ENCODE measurements at places on chromosomes 2 and 18.

GRCh38 chr2:38533180-38533579 is 69.5 kb downstream of the HNRNPLL start:
- DNase-seq = no peak

GRCh38 chr2:132560562-132560961 is 109.4 kb downstream of the LYPD1 start:
- no peak for DNase-seq

- peak; percentile 87 for DNase-seq
These were observed 7.0 kb upstream of the CLIP4 start for GRCh38 chr2:29108225-29108624.

DNA sequence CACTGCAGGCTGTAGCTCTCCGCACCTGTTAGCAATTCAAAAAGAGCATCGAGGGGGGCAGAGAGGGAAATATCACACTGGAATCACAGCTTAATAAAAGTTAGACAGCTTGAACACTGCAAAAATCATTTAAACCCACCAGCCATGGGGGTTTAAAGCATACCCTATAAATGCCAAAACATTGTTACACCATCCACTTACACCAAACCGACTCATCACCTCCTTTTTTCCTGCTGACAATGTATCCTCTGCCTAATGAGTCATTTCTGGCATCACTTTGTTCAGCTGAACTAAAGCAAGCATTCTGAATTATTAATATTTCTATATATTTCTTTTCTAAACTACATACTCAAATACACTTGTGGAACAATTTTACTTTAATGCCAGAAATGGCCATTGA is 21.6 kb downstream of the MC4R start:
- DNase-seq = no peak

GRCh38 chr2:222797261-222797660 is 63.6 kb upstream of the ACSL3 start:
- DNase-seq = peak; percentile 62

DNA sequence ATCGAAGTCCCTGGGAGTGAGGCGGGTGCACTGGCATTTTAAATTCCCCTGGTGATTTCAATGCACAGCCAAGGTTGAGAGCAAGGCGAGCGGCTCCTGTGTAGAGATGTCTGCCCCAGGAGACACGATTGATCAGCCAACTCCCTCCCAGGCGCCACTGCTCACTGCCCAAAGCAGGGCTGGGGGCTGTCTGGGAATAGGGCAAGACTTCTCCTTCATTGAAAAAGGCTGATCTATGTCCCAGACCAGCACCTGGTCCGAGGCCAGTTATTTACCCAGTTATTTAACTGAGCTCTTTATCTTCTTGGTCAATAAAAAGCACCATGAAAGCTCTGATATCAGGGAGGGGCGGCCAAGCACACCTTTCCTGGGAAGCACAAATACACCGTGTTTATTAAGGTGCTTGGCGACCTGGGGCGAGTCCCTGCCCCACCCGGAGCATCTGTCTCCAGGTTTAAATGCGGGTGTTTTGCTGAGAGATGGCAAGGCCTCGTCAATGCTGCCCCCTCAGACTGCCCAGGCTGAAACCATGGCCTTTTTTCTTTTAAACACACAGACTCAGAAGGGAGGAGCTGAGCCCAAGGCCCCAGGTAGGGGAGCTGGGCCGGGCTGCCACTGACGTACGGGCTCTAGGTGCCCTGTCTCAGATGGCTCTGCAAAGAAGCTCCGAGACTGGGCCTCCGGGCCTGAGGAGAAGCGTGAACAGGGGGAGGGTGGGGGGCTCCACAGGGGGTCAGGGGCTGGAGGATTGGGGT is 73.9 kb upstream of the HPCAL1 start:
- DNase-seq = no peak

DNA sequence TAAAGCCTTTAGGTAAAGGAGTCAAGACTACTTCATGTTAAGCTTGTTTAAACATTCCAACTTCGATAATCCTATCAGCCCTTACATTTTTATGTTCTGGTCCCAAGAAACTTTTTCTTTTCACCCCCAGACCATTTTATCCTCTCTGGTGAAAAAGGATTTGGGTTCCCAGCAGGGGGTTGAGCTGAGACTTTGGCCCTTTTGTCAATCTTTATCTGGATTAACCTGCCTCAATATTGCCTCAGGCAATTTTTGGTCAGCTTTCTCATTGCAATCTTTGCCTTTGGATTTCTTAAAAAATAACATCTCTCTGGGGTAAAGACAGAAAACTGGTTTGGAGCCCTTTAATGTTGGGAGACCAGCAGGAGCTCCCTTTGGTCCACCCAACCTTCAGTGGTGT is 33.9 kb upstream of the CSRNP3 start:
- DNase-seq = no peak

DNA sequence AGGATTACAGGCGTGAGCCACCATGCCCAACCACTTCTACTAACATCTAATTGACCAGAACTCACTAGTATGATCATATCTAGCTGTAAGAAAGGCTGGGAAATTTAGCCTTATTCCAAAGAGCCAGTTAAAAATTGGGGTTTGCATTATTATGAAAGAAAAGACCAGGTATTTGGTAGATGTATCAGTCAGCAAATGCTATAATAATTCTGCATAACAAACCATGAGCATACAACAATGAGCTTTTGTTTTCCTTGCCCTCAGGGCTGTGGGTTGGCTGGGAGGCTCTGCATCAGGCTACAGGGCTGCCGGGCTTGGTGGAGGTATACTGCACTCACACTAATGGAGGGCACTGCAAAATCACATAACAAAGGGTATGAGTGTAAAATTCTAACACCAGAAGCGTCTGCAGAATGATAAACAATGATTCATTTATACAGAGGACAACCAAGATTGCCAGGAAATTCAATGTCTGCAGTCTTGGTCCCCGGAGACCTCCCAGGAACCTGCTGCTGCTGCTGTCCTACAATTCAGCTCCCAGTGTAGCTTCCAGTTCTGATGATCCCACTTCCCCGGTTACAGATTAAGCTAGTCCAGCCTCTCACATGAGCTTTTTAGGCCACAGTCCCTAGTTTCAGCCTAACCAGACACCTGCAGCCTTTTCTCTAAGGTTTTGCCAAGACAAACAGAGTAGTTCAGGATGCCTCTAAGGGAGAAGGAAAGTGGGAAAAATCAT is 32.2 kb upstream of the ST3GAL5 start:
- no peak for DNase-seq

- DNase-seq = no peak
These were observed 1.6 kb upstream of the RTP5 start for GRCh38 chr2:241867776-241868420.

Measured in RWPE1 (cell line).